ENCODE measurements at places on chromosomes 4 and X.
A peak's percentile ranks its signal among the peaks of the same experiment; 100 is the strongest.

- DNase-seq = peak; percentile 1
These were observed 133.2 kb upstream of the ADAMTS3 start for GRCh38 chr4:72701987-72702819.

GRCh38 chr4:72451349-72451748 lies 117.7 kb downstream of the ADAMTS3 start:
- no peak for DNase-seq

DNA sequence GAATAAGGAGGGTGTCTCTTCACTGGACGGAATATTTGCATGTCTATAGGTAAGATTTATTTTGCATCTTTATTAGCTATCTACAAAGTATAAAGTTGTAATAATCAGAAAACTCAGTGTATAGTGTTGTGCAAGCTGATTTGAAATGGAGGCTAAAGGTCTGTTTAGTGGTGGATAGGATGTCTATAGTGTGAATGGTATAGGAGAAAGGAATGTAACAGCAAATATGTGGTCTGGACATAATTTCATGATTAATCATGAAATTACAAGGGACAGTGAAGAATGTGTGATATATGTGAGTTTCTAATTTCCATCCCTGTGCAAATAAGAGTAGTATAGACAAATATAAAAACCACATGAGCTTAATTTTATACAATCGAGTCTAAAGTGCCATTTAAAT lies 79.3 kb upstream of the CAMK2D start:
- DNase-seq = no peak

GRCh38 chrX:104522386-104522785 lies 43.6 kb upstream of the IL1RAPL2 start:
- DNase-seq = no peak

- DNase-seq = no peak
These were observed 24.9 kb downstream of the TKTL2 start for GRCh38 chr4:163448540-163449203.

DNA sequence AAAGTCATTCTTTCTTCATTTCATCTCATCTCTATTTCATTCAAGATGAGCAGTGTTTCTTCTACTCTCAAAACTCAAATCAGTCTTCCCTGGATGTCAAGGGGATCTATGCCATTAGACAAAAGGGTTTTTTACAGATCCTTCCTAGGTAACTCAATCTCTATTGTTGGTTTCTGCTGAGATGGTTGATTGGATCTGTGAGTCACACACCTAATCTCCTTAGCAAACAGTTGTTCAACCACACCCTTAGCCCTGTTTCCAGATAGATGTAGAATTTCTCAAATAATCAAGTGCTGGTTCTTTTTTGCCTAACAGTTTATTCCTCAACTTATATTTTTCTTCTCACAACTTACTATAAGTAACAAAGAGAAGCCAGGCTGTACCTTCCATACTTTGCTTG lies 200.5 kb downstream of the KDR start:
- DNase-seq = no peak

DNA sequence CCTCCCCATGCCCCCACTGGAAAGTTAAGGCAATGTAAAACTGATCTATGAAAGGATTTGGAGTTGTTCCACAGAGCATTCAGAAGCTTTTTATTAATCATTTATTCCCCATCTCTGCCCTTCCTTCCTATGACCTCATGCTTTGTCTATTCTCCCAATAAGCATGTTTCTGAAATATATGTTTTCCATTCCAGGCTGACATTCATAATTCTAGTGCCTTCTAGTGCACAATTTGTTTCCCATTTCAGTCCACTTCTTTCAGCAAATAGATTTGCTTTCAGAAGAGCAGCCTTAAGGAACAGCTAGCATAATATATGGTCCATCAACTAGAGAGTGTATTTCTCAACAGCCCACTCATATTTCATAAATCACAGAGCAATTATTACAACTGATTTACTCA lies 77.1 kb upstream of the ATXN3L start:
- DNase-seq = no peak

- DNase-seq = no peak
These were observed 189.5 kb downstream of the GASK1B start for GRCh38 chr4:157983300-157983699.

DNA sequence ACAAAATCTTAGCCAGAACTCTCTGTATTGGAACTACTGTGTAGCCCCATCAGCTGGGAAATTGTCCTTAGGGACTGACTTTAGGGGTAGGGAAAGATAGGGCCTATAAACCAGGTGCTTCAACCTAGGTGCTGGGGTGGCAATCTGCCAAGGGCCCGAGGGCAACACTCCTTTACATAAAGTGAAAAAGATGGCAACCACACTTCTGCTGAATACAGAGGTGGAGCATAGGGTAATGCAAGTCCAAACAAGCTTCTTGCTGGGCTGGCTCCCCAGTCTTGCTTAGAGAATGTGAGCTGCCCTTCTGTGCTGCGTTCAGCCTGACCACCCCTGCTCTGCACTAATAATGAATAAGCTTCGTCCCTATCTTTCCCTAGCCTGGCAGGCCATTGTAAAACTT lies 9.8 kb downstream of the ZBTB33 start:
- DNase-seq = peak; percentile 25

- DNase-seq = no peak
These were observed 159.6 kb upstream of the CTSO start for GRCh38 chr4:156113138-156113765.

GRCh38 chr4:76993787-76994641 lies 44.5 kb downstream of the SEPTIN11 start:
- DNase-seq = peak; percentile 21

DNA sequence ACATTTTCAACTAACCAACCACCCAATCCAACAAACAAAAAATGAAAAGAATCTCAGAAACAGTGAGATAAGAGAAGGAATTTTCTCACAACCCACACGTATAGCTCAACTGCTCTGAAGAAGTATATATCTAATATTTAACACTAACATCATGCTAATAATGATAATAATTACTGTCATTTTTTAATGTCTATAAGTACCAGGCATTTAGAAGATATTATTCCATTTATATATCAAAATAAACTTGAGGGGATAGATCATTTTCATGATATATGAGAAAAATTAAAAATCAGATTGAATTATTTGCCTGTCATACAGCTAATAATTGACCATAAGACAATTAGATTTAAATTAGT lies 4.2 kb upstream of the AFP start:
- DNase-seq = no peak

DNA sequence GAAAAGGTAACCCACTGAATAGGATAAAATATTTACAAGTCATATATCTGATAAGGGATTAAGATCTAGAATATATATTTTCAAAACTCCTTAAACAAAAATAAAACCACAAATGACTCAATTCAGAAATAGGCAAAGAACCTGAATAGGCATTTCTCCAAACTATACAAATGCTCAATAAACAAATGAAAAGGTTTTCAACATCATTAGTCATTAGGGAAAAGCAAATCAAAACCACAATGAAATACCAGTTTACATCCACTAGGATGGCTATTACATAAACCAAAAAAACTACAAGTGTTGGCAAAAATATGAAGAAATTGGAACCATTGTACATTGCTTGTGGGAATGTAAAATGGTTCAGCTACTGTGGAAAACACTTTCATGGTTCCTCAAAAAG lies 167.0 kb upstream of the GALNT7 start:
- DNase-seq = no peak

- DNase-seq = no peak
These were observed 220.1 kb upstream of the PABPC4L start for GRCh38 chr4:134421734-134422133.

- DNase-seq = no peak
These were observed 278.2 kb upstream of the CXXC4 start for GRCh38 chr4:104772849-104773248.

DNA sequence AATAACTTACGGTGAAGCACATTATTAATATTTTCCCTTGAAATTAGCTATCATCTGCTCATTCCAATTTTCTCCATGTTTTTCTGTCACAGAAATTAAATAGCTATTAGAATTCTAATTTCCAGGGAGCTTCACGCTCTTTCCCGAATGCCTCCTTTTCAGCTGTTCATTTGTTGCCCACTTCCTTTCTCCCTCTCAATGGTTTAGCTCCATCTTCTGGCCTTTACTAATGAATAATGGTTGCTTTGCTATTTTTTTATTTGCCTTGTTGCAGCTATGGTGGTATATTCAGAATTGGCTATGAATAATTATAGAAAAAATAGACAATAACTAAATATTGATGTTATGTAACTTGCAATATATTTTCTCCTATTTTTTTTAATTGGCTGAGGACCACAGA lies 70.5 kb downstream of the GRIA2 start:
- DNase-seq = no peak

GRCh38 chrX:45557387-45557786 lies 356.7 kb upstream of the DIPK2B start:
- no peak for DNase-seq

DNA sequence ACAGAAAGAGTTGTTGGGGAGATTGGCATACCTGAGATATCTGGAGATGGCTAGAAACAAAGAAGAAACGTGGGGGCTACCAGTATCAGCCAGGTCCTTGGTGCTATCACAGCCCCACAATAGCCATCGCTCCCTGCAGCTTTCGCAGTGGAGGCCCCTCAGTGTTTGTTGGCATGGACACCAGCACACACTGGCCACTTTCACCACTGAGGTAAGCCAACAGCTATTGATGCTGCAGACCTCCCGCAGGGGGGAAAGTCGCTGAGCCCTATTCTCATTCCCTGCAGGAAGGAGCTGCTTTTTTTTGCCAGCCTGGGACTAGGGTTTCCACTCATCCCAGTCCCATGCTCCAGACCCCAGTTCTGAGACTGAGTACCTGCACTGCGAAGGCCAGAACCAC lies 879.2 kb upstream of the IGFBP7 start:
- DNase-seq = no peak

GRCh38 chr4:161273607-161274006 lies 890.2 kb downstream of the FSTL5 start:
- DNase-seq = no peak

- no peak for DNase-seq
These were observed 13.7 kb downstream of the ADH6 start for GRCh38 chr4:99205153-99205979.

DNA sequence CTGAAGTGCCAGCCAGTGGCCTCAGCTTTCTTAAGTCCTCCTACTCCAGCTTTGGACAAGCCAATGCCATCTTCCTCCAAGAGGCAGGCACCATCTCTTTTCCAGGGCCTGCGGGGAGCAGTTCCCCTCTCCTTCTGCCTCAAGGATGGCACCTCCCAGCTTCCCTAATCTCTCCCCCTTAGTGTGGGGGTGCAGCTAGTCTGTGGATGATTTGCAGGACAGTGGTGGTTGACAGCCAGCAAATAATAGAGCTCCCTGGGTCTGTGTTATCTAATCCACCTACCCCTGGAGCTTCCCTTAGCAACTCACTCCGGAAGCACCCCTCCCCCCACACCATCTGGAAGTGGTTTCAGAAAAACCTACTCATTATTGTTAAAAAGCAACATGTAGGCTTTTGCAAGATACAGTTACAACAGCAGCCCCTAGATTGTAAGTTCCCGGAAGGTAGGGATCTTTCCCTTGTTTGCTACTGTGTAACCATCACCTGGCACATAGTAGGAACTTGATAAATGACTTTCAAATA lies 247.1 kb downstream of the BCOR start:
- no peak for DNase-seq

- DNase-seq = no peak
These were observed 5.4 kb downstream of the WDR1 start for GRCh38 chr4:10111067-10111801.

- no peak for DNase-seq
These were observed 249.8 kb upstream of the MAD2L1 start for GRCh38 chr4:120316416-120316815.

GRCh38 chr4:13527192-13527980 lies 16.9 kb downstream of the NKX3-2 start:
- no peak for DNase-seq
